ENCODE measurements at places on chromosomes 7 and 10.

DNA sequence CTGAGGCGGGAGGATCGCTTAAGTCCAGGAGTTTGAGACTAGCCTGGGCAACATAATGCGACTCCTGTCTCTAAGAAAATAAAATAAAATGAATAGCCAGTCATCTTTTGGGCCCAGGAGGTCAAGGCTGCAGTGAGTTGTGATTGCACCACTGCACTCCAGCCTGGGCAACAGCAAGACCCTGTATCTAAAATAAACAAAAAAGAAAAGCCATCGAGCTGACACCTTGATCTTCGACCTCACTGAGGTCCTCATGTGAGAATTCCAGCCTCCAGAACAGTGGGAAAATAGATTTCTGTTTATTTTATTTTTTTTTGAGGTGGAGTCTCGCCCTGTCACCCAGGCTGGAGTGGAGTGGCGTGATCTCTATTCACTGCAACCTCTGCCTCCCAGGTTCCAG lies 301.5 kb upstream of the GALNT17 start:
- DNase-seq = no peak

GRCh38 chr7:130667593-130668257 lies 823 bp downstream of the COPG2 start:
- DNase-seq = peak; percentile 22

DNA sequence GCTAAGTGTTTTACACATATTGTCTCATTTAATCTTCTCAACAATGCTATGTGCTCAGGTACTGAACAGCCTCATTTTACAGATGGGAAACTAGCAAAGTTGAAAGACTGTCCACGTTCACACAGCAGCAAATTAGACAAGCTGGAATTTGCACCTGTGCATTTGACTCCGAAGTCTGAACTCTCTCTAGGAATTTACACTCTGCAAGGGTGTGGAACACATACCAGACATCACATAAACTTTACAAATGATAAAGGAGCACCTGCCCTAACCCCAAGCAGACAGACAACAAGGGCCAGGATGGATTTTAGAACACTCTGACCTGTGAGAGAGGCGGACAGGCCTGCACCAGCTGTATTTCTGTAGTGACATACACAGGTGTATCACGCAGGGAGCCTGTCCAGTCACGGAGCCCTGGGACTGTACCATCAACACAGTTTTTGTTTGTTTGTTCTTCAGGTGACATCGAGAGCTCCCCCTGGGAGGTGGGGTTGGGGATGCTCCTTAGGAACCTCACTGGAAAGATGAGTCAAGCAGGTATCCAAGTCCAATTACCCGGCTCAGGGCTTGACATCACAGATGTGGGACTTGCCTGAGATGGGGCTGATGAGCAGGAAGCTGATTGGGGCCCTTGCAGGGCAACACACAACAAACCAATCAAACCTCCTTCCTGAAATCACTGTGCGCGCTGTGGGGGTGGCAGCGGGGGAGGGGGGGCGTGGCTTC lies 31.0 kb downstream of the MKI67 start:
- peak; percentile 49 for DNase-seq

DNA sequence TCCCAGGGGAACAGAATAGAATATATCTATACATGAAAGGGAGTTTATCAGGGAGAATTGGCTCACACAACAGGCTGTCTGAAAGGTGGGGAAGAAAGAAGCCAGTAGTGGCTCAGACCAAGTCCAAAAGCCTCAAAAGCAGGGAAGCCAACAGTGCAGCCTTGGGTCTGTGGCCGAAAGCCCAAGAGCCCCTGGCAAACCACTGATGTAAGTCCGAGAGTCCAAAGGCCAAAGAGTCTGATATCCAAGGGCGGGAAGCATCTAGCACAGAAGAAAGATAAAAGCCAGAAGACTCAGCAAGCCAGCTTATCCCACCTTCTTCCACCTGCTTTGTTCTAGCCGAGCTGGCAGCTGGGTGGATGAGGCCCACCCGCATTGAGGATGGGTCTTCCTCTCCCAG lies 172.5 kb downstream of the CCDC71L start:
- no peak for DNase-seq

DNA sequence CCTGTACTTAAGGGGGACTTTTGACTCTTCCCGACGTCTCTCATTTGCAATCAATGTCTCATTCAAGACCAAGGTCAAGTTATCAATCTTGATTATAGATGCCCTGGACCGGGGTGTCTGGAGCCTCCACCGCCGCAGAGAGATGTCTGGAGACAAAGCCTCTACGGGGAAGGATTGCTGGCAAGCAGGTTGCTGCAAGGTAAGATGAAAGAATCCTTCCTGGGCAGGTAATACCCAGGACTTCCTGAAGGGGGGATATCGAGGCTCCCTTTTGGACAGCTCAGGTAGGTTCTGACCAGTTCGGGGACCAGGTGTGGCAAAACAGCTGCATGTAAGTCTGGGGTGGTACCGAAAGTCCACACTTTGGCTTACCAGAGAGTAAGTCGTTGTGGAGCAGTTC lies 12.5 kb upstream of the CUX1 start:
- no peak for DNase-seq

- no peak for DNase-seq
Measured at GRCh38 chr7:37211097-37211880, 237.4 kb downstream of the ELMO1 start.

- no peak for DNase-seq
Measured at GRCh38 chr10:955820-956217, 24.3 kb upstream of the LARP4B start.

DNA sequence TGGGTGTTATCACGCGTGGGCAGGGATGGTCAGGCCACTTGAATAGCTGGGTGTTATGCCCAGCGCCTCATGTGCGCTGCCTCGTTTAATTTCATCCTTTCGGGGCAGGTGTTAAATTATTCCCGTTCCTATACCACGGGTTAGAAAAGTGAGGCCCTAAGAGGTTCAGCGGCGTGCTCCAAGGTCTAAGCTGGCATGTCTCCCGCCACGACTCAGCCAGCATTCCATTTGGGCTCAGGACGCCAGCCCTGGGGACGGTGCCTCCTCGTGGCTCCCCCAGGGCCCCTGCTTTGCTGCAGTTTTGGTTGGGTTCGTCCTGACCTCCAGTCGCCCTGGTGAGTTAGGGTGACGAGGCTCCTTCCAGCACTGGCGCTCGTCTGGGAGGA lies 124.5 kb downstream of the TRRAP start:
- no peak for DNase-seq

DNA sequence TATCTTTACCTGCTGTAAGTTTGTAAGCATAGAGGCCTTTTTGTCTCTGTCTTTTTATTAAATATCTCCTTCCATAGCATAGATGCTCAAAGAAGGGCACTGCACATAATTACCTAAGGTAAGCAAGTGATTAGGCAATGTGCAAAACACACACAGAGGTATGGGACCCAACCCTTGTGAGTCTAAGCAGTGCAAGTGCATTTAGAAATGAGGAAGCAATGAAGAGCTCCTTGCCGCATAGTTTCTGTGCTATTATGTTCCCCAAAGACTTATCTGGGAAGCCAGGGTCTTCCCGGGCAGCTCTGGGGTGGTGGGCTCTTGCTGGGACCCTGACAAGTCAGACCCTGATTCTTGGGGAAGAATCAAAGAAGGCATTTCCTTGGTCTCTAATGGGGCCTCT lies 13.5 kb upstream of the MGAM2 start:
- no peak for DNase-seq

DNA sequence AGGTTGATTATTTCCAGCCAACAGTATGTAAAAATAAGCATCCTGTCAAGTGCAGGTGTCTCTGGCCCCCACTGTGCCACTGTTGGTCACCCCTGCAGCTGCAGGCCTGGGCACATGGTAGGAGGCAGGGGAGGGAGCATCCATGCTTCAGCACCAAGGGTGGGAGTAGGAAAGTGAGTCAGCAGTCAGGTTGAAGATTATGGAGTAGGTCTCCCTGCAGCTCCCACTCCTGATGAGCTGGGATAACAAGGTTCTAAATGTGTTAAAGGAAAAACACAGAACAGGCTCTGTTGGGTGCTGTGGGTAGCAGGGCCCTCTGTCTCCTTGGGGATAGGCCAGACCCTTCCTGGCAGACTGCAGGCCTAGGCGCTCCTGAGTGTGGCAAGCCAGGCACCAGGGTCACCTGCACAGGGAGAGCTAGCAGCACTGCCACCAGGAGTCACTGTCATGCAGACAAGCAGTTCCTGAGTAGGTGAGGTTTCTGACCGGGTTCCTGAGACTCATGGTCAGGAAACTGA lies 59.3 kb downstream of the NUDCD3 start:
- DNase-seq = no peak

DNA sequence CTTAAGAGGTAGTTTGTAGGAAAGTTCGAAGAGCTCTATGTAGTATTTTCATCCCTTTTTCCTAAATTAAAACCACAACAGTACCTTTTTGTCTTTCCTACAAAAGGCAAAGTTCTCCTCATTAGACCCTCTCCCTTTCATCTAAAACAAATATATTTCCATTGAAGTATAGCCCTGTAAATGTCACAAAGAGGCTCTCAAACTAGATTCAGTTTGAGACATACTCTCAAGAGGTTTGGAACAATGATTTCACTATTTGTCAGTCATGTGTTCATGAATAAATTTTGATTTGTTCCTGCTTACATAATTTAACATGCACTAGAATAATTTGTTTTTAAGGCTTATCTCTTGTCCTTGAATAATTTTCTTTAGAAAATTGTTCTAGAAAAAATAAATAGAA lies 12.2 kb downstream of the TAS2R16 start:
- DNase-seq = no peak

GRCh38 chr7:832167-832967 lies at the start of gene SUN1:
TSS of gene SUN1 (plus strand) at chr7:832476. CDS start at chr7:832525, 49 bp downstream.
- no peak for DNase-seq

DNA sequence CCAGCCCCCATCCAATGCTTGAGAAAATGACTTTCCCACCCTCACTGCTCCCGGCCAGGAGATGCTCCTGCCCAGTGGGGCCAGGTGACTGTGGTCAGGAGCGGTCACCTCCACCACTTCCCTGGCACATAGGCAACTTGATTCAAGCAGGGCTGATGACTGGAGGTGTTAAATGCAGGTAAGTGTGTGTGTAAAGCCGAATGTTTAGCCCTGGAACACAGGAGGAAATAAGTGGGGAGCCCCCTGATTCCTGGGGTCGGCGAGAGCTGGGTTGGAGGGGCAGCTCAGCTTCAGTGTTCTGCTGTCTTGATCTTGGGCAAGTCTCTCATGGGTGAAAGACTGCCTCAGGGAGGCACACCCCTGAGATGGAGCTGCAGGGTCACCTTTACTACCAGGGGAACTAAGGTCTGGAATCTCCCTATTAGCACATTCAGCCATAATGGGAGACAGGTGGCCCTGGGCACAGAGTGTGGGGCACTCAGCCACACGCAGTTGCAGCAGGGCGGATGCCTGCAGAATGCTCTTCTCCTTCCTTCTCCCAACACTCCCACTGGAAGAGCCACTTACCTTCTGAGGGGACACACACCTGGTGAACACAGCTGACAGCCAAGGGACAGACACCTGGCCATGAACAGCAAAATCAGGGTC lies 124.1 kb downstream of the PTPN20 start:
- no peak for DNase-seq

DNA sequence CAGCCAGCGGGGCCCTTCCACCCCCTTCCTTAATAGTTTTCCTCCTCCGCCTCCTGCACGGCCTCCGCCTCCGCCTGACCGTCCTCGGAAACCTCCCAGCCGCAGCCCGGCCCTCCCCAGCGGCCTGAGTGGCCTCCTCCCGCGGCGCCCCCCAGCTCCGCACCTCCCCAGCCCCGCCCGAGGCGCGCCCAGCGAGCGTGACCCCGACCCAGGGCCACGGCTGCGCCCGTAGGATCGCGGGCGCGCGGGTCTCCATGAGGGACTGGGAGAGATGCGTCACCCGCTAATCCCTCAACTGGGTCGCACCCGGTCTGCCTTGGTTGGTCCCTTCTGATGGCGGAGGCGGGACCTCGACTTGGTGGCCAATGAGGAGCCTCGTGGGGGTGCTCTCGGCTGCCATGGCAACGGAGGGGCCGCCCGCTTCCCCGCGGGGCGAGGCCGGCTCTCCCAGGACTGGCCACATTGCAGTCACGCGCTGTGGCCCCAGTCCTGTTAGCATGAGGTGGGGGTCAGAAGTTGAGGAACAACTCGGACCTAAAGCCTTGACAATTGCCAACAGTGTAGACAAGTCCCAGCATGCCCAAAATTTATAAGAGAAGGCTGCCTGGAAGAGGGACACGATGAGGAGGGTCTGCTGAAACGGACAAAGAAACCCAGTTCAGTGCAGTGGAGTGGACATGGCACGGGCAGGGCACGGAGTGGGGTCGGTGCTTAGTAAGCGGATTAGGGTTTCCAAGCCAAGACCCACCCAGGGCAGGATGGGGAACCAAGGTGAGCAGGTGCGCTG lies 24.3 kb downstream of the DDIT4 start:
- DNase-seq = peak; percentile 99

DNA sequence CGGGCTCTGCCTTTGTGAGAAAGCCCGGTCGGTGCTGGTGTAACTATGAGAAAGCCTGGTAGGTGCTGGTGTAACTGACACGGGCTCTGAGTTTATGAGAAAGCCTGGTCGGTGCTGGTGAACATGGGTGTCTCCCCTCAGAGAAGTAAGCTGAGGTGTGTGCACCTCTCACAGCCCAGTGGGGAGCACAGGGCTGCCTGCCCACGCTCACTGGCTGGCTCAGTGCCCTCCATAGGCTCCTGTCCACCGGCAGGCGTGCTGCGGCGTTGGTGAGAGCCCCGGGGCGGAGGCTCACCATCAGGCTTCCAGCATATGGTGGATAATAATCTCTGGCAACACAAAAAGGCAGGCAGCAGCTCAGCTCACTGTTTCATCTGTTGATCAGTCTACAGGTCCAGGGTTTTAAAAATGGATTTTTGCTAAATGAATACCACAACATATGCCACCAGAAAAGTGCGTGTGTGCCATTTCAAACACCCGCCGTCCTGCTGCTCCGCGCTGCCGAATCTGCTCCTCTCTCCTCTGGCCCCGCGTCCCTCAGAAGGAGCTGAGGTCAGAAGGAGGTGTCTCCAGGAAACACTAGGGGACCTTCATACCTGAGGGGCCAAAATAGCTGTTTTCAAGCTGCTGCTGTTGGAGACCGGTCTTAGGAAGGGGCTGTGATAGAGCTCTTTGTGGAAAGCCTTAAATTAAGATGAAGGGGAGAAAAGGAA lies 365.7 kb downstream of the DNAJB6 start:
- no peak for DNase-seq

DNA sequence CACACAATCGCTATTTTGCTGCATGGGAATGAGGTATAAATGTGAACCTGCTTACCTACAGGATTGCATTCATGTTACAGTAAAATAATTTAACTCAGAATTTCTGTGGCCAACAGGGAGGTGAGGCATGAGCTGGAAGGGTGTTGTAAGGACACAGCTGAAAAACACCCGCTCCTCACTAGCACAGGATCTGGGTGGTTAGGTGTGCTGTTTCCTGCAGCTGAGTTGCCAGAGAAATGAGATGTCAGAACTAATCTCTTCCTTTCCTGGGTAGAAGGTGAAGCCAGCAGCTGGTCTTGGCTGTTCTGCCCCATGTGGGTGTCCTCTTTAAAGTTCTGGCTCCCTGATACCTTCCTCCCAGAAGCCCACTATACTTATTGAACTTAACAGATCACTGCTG lies 39.0 kb upstream of the ZNF438 start:
- no peak for DNase-seq

All from A673 (cell line).